SJCRH30 (cell line): ENCODE measurements at places on chromosomes 12 and 14. TPM values are rescaled to one million over a fixed set of nuclear protein-coding genes. Genes with fewer than 3 reads are reported as not detected.

The PLA2G1B gene
- total RNA-seq, result not detected in 2 replicates

The RASSF8 gene
- total RNA-seq, result 22.4 and 24.5 TPM in 2 replicates

The DPPA3 gene
- total RNA-seq, result not detected in 2 replicates

The STYK1 gene
- not detected in 2 replicates for total RNA-seq

The UNG gene
- total RNA-seq, result 82.3 and 86.7 TPM in 2 replicates

The C12orf56 gene
- total RNA-seq, result not detected in 2 replicates
